ENCODE measurements at places on chromosomes 3 and 15. TPM values are rescaled to one million over a fixed set of nuclear protein-coding genes. Genes with fewer than 3 reads are reported as not detected.

Gene TMEM212
- not detected for total RNA-seq

Gene DNAJB11
- 84.3 TPM for total RNA-seq

Gene MTFMT
- total RNA-seq, result 13.5 TPM

DNA sequence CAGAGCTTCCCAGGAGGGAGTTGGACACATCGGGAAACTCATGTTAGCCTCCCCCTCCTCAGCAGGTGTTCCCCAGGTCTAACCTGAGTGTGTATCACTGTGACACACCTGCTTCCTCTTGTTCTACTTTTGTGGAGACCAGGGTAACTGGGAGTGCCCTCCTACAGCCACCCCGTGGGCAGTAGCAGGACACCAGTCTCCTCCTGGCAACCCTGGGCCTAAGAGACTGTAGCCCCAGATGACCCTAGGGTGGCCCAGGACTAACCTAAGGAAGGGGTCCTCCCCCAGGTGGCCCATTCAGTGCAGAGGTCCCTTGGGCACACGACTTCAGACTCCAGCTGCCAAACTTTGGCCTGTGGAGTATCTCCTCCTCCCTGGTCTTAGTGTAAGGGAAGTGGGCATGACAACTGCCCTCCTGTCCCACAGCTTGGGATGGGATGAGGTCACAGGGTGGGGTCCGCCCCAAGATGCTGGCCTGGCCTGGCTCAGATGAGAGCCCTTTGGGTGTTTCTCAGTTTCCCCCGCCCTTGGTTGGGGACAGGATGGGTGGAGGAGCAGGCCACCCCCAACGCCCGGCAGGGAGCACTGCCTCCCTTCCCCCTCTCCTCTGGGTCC lies 4.8 kb downstream of the CSK start:
- H3K27me3 ChIP-seq, result no peaks in the 10 kb centered on the region
- DNase-seq, result no peak
- H3K4me3 ChIP-seq, result no peak overlapping the region

Gene GOLGA8Q
- 0.84 TPM for total RNA-seq

DNA sequence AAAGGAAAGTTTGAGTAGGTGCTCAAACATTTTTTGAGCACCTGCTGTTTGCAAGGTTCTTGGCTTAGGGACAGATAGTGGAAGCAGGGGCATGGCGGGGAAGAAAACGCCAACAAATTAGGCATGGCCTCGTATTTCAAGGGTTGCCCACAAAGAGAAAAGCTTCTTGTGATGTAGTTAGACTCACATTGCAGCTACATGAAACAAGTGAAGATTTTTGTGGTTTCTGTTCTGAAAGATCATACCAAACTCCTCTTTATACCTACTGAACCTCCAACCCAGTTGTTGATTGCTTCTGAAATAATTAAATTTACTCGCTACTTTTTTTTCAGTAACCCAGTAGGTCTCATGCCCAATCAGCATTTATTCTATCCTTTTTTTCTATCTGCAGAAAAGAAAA lies 23.5 kb upstream of the RARB start:
- H3K4me1 ChIP-seq, result no peaks in the 10 kb centered on the region
- no peak for DNase-seq
- H3K27me3 ChIP-seq, result no peaks in the 10 kb centered on the region
- H3K36me3 ChIP-seq, result no peaks in the 10 kb centered on the region
- H3K4me3 ChIP-seq, result no peak overlapping the region
- no peak overlapping the region for H3K27ac ChIP-seq

- DNase-seq, result no peak
- H3K36me3 ChIP-seq, result no peaks in the 10 kb centered on the region
- no peak overlapping the region for H3K27ac ChIP-seq
- H3K4me3 ChIP-seq, result no peak overlapping the region
- no peaks in the 10 kb centered on the region for H3K4me1 ChIP-seq
- no peaks in the 10 kb centered on the region for H3K27me3 ChIP-seq
Measured at GRCh38 chr3:107153981-107154380, 223.3 kb upstream of the CCDC54 start.

DNA sequence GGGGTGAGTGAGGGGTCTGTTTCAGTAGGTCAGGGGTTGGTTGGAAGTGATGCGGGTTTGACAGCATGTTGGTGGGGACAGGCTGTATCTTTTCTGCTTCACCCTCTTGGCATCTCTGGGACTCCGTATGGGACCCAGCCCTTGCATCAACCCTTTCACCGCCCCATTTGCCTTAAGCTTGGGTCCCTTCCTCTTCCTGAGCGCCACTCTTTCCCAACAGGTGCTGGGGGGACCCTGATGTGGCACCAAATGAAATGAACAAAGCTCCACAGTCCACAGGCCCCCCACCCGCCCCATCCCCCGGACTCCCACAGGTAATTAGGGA lies 1.1 kb downstream of the EIF4G1 start:
- peaks cover 11% of the 10 kb centered on the region for H3K36me3 ChIP-seq
- DNase-seq, result no peak
- peak overlapping the region; percentile 84 for H3K27ac ChIP-seq
- H3K4me1 ChIP-seq, result peaks cover 31% of the 10 kb centered on the region

DNA sequence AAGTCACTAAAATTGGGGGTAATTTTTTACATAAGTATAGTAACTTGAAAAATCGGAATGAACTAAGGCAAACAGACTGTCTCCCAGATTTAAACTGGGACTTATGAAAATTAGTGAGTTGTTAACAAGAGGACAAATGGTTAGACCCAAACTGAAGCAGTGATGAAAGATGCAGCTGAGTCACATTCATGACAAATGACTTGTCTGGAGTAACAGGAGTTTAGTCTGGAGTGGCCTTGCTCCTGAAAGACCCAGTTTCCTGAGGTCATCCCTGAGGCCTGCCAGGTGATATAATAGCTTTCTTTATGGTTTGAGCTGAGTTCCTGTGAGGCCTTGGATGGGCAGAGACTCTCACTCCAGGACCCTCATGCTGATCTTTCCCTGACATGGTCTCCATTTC lies 9.6 kb upstream of the CTDSPL start:
- no peaks in the 10 kb centered on the region for H3K36me3 ChIP-seq
- H3K27ac ChIP-seq, result no peak overlapping the region
- DNase-seq, result peak; percentile 68
- no peak overlapping the region for H3K4me3 ChIP-seq
- no peaks in the 10 kb centered on the region for H3K4me1 ChIP-seq

DNA sequence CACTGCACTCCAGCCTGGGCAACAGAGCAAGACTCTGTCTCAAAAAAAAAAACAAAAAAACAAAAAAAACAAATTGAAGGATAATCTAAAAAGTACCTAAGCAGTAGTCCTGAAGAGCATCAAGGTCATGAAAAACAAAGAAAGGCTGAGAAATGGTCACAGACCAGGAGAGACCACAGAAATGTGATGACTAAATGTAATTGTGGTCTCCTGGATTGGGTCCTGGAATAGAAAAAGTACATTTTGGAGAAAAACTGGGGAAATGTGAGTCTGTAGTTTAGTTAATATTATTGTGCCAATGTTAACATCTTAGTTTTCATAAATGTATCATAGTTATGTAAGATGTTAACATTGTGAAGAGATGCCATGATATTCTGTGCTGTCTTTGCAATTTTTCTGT lies 267.5 kb upstream of the NR2E3 start:
- no peaks in the 10 kb centered on the region for H3K4me1 ChIP-seq
- no peak overlapping the region for H3K27ac ChIP-seq
- peaks cover 15% of the 10 kb centered on the region for H3K27me3 ChIP-seq
- peak; percentile 26 for DNase-seq

- no peak overlapping the region for H3K4me3 ChIP-seq
- H3K4me1 ChIP-seq, result no peaks in the 10 kb centered on the region
- no peak for DNase-seq
- no peak overlapping the region for H3K27ac ChIP-seq
- no peaks in the 10 kb centered on the region for H3K36me3 ChIP-seq
Measured at GRCh38 chr15:55239440-55240124, 42.8 kb upstream of the RSL24D1 start.

Gene RAD51
- 3.6 TPM for total RNA-seq

GRCh38 chr3:14602006-14602803 lies 49.4 kb upstream of the CCDC174 start:
- H3K4me3 ChIP-seq, result peak overlapping the region; percentile 23
- H3K27ac ChIP-seq, result no peak overlapping the region
- peaks cover 4% of the 10 kb centered on the region for H3K4me1 ChIP-seq
- peaks cover 40% of the 10 kb centered on the region for H3K27me3 ChIP-seq
- no peaks in the 10 kb centered on the region for H3K36me3 ChIP-seq

- no peak overlapping the region for H3K27ac ChIP-seq
- H3K27me3 ChIP-seq, result no peaks in the 10 kb centered on the region
- H3K4me3 ChIP-seq, result no peak overlapping the region
- no peaks in the 10 kb centered on the region for H3K4me1 ChIP-seq
- H3K36me3 ChIP-seq, result no peaks in the 10 kb centered on the region
- DNase-seq, result no peak
Measured at GRCh38 chr3:106022913-106023312, 154.1 kb upstream of the CBLB start.

DNA sequence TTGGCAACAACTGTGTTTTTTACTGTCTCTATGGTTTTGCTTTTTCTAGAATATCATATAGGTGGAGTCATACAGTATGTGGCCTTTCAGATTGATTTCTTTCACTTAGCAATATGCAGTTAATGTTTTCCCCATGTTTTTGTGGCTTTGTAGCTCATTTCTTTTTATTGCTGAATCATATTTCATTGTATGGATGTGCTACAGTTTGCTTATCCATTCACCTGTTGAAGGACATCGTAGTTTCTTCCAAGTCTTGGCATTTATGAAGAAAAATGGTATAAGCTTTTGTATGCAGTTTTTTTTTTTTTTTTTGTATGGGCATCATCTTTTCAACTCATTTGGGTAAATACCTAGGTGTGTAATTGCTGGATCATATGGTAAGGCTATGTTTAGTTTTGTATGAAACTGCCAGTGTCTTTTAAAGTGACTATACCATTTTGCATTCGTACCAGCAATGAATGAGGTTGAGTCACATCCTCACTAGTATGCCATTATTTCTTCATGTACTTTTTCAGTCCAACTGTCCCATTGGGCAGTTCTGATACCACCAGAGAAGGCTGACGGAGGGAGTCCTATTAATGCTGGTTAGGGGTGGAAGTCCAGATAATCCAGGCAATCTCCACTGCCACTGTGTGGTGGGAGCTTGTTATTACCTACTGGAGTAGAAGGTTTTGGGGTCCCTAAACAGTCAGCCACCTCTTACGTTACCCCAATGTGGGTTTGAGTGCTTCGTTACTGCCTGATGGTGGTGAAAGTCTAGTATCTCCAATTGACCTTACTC lies 210.5 kb downstream of the DOCK3 start:
- H3K27ac ChIP-seq, result no peak overlapping the region
- no peaks in the 10 kb centered on the region for H3K27me3 ChIP-seq
- no peak for DNase-seq

GRCh38 chr3:27452368-27453090 lies 31.7 kb downstream of the SLC4A7 start:
- H3K4me3 ChIP-seq, result no peak overlapping the region
- H3K36me3 ChIP-seq, result peaks cover 5% of the 10 kb centered on the region
- H3K4me1 ChIP-seq, result peaks cover 14% of the 10 kb centered on the region
- H3K27ac ChIP-seq, result no peak overlapping the region

DNA sequence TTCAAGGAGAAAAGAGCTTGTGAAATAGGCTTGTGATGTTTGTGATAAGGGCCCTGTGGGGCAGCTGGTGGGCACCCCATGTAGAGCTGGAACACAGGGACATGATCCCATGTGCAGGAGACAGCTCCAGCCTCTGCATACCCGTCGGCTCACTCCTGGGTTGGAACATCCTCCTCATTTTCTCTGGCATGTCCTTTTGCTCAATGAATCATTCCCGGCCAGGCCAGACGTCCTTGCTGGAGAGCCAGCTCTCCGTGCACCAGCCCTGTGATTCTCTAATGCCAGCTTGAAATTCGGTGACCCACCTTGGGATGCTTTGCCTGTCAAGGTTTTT lies 77.3 kb downstream of the SMAD3 start:
- H3K27ac ChIP-seq, result peak overlapping the region; percentile 97
- peaks cover 76% of the 10 kb centered on the region for H3K4me1 ChIP-seq
- H3K36me3 ChIP-seq, result peaks cover 3% of the 10 kb centered on the region
- no peak overlapping the region for H3K4me3 ChIP-seq
- no peaks in the 10 kb centered on the region for H3K27me3 ChIP-seq

Gene GNAT1
- total RNA-seq, result not detected

DNA sequence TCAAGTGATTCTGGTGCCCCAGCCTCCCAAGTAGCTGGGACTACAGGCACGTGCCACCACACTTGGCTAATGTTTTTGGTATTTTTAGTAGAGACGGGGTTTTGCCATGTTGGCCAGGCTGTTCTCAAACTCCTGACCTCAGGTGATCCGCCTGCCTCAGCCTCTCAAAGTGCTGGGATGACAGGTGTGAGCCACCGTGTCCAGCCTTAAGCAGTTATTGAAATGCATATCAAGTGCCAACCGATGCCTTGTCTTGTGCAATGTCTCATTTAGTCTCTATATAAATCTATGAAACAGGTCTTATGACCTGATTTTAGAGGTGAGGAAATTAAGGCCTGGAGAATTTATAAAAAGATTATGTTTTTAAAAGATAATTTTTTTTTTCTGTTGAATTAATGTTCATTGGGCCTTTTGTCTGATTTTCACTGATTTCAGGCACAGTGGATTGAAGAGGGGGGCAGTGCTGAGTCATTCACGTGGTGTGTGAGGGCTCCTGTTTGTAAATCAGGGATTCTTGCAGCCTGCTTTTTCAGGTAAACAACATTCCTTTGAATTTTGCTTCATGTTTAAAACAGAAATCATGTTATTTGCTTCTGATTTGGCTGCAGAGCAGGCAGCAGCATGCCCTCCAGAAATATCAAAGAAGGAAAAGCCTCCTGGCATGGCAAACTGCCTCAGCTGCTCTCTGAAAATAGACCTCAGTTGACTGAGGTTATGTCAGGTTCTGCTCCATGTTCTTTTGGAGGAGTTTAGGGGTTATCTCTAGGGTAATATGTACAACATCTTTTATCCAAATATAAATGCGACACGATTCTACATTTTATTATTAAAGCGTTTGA lies 407.0 kb upstream of the RGMA start:
- peaks cover 7% of the 10 kb centered on the region for H3K4me1 ChIP-seq
- no peak for DNase-seq
- no peaks in the 10 kb centered on the region for H3K36me3 ChIP-seq
- H3K27ac ChIP-seq, result no peak overlapping the region
- no peaks in the 10 kb centered on the region for H3K27me3 ChIP-seq
- H3K4me3 ChIP-seq, result no peak overlapping the region

DNA sequence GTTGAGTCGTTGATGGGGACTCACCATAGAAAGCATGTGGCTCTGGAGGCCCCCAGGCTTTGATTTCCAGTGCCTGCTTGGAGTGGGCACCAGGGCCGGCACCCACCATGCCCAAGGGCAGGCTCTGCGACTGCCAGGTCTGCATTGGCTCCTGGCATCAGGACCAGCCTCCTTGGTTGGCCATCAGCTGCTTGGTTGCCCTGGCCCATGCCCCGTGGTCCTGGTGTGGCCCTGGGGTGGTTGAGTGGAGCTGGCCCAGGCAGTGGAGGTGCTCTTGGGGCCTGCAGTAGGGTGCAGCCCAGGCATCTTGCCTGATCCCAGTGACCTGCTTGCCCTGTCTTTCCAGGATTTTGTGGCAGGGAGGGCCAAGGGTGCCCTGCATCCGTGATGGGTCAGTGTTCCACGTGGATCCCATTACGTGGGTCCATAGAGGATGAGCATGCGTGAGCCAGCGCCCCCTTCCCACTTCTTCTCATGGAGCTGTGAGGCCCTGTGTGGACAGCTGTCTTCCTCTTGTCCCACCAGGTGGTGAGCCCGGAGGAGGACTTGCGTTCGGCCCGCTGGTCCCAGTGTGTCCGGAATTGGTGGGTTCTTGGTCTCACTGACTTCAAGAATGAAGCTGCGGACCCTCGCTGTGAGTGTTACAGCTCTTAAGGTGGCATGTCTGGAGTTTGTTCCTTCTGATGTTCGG lies 187.0 kb downstream of the UBE3A start:
- no peaks in the 10 kb centered on the region for H3K4me1 ChIP-seq
- no peak overlapping the region for H3K27ac ChIP-seq
- no peaks in the 10 kb centered on the region for H3K36me3 ChIP-seq

GRCh38 chr15:60580650-60581376 lies 101.9 kb upstream of the ICE2 start:
- no peaks in the 10 kb centered on the region for H3K4me1 ChIP-seq
- no peak overlapping the region for H3K27ac ChIP-seq
- no peak overlapping the region for H3K4me3 ChIP-seq
- peaks cover 3% of the 10 kb centered on the region for H3K27me3 ChIP-seq
- no peak for DNase-seq

Gene CCDC13
- total RNA-seq, result 1.3 TPM

All from astrocyte (in vitro differentiated cells and primary cell).